Left ventricle myocardium superior (tissue), 1 donor: ENCODE measurements at places on chromosomes 7 and 10.

GRCh38 chr7:5423976-5424748 is 528 bp upstream of the TNRC18 start:
- peak; percentile 96 for DNase-seq

DNA sequence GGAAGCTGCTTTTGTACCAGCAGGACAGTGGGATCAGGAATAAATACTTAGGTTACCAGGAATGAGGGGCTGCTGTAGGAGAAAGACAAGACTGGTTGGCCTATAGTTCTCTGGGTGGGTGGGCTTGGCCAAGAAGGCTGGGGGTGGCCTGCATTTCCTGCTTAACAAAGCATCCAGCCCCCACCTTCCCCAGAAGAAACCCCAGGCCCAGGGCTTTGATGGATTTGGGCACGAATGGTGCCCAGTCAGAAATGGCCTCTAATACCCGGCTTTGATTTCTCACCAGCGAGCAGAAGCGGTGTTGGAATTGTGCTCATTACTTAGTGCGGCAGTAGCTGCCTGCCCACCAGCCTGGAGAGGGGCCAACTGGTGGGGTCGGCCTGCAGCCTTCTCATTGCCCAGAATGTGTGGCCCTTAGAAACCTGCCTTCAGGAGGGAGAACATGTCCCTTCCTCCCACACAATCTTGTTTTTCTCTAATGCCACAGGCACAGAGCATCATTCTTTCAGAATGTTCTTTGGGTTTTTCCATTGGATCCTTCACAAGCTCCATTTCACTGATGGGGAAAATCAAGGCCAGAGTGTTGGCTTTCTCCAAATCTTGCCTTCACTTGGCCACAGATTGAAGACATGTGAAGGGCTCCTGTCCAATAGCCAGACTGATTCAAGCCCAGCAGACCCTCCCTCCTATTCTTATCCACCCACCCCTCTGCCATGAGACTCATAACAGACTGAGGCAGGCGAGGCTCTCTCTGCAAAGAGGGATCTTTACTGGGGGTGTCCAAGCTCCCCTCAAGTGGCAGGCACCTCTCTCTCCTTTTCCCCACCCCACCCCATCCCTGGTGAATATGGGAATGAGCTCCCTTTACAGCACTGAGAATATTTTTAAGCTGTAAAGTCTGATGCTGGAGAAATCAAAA is 2.5 kb downstream of the UNC5B start:
- no peak for DNase-seq

- DNase-seq = peak; percentile 71
Observed at GRCh38 chr10:126387041-126387921, 996 bp downstream of the ADAM12 start.

- DNase-seq = no peak
Observed at GRCh38 chr7:106218546-106218945, 66.2 kb downstream of the NAMPT start.

- no peak for DNase-seq
Observed at GRCh38 chr10:113135025-113135424, 185.0 kb downstream of the TCF7L2 start.

DNA sequence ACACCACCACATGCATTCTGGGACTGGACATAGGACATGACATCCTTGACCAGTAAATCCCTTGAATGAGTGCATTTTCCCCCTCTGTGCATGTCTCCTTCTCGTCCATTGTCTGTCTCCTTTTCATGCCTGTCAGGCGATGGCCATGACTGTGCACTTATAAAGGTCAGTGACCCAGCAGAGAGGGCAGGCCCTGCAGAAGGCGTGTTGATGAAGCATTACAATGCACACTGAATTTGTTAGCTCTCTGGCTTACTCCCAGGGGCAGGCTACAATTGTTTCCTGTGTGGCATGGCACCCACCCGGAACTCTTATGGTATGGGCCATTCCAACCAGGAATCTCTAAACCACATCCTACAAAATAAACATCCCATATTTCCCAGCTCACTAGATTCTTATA is 71.1 kb downstream of the SAMD9 start:
- no peak for DNase-seq

DNA sequence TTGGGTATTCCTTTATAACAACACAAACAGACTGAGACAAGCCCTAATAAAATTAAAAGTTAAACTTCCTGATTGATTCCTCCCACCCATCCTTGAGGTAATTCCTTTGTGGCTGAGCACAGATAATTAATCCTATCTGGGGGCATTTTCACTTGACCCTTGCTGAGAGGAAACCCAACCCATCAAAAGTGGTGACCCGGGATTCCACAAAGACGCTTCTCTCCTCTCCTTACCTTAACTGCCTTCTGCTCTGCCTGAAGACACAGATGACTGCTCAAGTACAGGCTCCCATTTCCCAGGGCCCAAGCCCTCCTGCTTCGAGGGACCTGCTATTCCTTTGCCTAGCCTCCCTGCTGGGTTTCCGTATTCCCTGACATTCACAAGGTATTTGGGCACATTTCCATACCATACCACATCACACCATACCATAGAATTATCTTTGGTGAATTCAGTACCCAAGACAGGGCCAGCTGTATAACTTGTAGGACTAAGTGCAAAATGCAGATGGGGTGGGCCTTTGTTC is 9.8 kb upstream of the MAPK8 start:
- no peak for DNase-seq

- DNase-seq = no peak
Observed at GRCh38 chr10:103643381-103643780, 149.9 kb downstream of the NEURL1 start.

- no peak for DNase-seq
Observed at GRCh38 chr7:133300811-133301210, 47.9 kb downstream of the EXOC4 start.

DNA sequence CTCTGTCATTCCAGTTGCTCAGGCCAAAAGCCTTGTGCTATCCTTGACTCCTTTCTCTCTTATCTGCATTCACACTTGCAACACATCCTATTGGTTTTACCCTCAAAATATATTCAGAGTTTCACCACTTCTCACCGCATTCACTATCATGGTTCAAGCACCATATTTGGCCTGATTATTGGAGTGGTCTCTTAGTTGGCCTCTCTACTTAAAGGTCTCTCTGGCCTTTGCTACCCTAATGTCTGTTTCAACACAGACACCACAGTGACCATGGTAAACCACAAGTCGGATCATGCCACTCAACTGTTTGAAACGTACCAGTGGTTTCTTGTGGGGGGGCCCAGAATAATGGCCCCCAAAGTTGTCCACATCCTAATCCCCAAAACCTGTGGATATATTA is 15.2 kb upstream of the PDZD8 start:
- no peak for DNase-seq

DNA sequence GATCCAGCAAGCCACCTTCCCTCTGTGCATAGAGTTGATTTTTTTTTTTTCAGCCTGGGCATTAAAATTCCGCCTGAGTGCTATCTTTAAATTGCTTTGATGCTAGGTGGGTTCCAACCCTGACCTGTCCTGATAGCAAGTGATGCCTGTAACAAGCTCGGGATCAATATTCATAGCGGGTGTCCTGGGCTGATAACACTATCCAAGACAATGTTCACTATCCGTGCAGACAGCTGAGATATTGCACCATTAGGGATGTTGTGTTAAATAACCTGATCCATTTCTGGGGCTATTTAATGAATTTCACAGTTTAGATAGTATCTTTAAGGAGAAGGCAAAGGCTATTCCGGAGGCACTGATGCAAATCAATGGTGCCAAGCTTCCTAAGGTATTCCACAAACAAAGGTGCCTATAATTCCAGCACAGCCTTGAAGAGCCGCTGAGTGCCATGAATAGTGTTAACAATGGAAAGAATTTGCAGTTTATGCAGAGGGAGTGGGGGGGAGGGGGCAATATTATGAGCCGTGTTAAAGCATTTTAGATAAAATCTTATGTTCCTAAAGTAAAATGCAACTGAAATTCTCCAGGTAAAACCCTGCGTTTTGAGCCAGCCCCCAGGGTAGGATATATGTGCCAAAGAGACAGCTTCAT is 4.2 kb upstream of the NKX1-2 start:
- no peak for DNase-seq

GRCh38 chr10:73887294-73888039 is 13.1 kb upstream of the CAMK2G start:
- DNase-seq = peak; percentile 87

DNA sequence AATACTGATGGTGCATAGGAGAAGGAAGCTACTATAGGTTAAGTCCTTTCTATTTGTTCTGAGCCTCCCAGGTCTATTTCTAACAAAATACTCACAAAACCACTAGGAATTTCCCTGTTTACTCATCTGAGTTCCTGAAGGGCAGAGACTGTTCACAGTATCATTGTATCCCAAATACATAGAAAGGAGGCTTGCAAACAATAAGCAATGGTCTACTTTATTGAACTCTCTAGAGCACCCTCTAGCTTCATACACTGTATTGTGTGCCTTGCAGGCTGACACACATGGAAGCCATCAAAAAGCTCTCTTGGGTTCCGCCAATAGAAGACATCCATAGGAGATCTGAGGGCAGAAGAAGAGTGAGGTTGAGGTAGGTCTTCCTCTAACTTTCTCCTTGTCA is 826.1 kb downstream of the GRM8 start:
- no peak for DNase-seq

DNA sequence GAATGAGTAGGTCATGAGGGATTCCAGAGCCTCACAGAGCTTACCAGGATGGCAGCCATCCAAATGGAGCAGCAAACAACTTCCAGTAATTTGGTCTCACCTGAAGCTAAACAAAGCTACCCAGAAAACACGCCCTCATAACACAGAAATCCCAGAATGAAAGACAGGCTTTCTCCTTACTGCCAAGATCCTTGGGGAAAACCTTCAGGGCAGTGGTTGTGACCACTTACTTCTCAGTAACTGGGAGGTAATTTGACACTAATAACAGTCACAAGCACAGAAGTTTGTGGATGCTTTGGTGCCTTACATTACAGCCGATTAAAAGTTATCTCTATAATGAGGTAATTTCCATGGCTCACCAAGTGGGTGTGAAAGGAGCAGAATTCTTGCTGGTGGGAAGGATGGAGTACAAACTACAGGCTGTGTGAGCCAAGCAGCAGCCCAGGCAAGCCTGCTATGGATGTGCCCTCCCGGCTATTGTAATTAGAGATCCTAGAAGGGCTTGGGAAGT is 10.4 kb downstream of the WDR91 start:
- no peak for DNase-seq

DNA sequence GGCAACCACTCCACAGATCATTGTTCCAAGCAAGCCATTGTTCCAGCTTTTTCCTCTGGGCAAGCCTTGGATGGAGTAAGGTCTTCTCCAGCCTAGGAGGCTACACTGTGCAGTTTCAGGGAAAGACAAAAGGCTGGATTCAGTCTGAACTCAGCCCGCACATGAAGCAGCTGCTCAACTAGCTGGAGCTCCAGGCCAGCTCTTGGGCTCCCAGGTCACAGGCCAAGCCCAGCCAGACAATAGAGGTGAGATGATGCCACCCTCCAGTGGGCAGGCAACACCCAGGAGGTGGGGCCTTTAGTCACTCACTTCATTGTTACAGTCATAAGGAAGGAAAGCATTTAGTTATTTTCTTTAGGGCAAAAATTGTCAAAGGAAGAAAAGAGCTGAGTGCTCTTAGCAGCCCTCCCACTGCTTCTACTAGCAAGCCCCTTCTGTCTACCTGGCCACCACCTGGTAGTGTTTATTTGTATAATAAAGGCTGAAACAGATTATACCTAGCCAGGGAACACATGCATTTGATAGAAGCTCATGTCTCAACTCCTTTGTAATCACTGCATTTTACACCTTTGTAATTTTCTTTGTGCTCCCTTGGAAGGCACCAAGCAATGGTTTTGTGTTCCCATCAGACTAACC is 253.4 kb downstream of the WDR11 start:
- DNase-seq = no peak

- no peak for DNase-seq
Observed at GRCh38 chr7:82676777-82677463, 233.3 kb upstream of the CACNA2D1 start.

DNA sequence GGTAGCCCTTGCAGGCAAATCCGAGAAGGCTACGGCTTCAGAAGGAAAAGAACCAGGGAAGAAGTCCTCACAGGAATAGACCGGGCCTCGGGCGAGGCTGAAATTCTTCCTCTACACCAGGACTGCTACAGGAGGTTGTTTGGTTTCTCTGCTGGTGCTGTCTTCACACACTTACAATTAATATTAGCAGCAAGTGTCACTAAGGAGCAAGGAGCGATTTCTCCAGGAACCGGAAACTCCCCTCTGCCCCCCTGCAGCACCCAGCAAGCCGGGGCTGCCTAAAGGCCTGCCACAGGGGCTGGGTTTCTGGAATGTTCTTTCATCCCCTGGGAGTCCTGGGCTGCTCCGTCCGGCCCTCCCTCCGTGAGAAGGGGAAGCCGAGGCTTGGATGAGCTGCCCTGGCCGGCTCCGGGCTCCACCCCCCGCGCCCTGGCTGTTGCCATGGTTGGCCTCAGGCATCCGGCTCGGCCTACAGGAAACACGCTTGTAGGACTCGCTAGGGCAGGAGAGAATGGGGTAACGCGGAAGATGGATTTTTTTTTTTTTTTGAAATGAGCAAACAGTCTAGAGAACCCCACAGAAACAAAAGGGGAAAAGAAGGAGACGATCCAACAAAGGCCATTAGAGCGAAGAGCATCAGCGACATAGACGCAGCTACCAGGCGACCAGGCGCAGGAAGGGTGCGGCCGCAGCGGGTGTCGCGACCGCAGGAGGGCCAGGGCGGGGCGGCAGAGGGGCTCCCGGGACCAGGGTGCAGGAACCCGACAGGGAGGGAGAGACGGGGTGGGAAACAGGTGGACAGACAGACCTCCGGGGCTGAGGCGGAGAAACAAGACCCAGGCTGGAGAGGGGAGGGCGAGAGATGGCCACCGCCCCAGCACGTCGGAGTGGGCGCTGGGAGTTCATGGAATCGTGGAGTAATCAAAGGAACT is 33.0 kb downstream of the EN2 start:
- DNase-seq = peak; percentile 78

DNA sequence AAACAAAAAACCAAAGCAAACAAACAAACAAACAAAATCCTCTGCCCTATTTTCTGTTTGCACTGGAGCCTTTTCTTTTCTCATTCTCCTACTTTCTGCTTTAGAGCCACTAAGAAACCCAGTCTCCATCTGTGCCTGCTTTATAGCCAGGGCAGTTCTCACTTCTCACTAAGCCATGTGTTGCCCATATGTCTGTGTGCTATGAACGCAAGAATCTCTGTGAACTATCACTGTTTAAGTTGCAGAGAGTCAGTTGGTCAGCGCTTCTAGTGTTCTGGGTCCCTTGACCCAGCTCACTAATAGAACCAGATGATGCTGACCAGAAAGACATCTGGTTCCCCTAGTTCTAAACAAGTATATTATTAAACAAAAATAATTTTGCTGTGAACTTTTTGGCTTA is 81.4 kb downstream of the FAM185A start:
- DNase-seq = no peak

GRCh38 chr10:52525761-52526160 is 211.7 kb downstream of the DKK1 start:
- no peak for DNase-seq

- DNase-seq = no peak
Observed at GRCh38 chr7:47661051-47661714, 79.3 kb upstream of the TNS3 start.

- peak; percentile 60 for DNase-seq
Observed at GRCh38 chr7:28745351-28745750, 212.8 kb downstream of the TRIL start.
